ENCODE measurements at places on chromosomes 2 and 18. TPM values are rescaled to one million over a fixed set of nuclear protein-coding genes. Genes with fewer than 3 reads are reported as not detected.

- no peak for DNase-seq
Observed at GRCh38 chr2:76180676-76181075, 470.0 kb upstream of the GCFC2 start.

GRCh38 chr2:168583064-168583709 lies 127.1 kb downstream of the CERS6 start:
- no peak for DNase-seq

- no peak for DNase-seq
Observed at GRCh38 chr2:145010635-145011034, 490.7 kb upstream of the ZEB2 start.

GRCh38 chr18:56522816-56523215 lies 115.6 kb downstream of the TXNL1 start:
- no peak for DNase-seq

GRCh38 chr2:217437290-217437870 lies 565.4 kb downstream of the TNS1 start:
- DNase-seq, result no peak

Gene EGR4
- not detected for total RNA-seq

Data from left colon (tissue), 2 donors.